Activated CD4-positive, alpha-beta T cell treated with anti-CD3 and anti-CD28 coated beads, Interleukin-2, amount 10 ng/mL, durations not matched to agents 7 days and 5 days (primary cell): ENCODE measurements at places on chromosomes 7 and 10. TPM values are rescaled to one million over a fixed set of nuclear protein-coding genes. Genes with fewer than 3 reads are reported as not detected.

The NACAD gene
- total RNA-seq = not detected

The SLC25A40 gene
- total RNA-seq = 55.7 TPM

- no peak overlapping the region for H3K27ac ChIP-seq
- no peaks in the 10 kb centered on the region for H3K36me3 ChIP-seq
- DNase-seq = no peak
- no peaks in the 10 kb centered on the region for H3K4me1 ChIP-seq
- H3K4me3 ChIP-seq = no peak overlapping the region
Measured at GRCh38 chr7:121945066-121945465, 72.1 kb downstream of the PTPRZ1 start.

DNA sequence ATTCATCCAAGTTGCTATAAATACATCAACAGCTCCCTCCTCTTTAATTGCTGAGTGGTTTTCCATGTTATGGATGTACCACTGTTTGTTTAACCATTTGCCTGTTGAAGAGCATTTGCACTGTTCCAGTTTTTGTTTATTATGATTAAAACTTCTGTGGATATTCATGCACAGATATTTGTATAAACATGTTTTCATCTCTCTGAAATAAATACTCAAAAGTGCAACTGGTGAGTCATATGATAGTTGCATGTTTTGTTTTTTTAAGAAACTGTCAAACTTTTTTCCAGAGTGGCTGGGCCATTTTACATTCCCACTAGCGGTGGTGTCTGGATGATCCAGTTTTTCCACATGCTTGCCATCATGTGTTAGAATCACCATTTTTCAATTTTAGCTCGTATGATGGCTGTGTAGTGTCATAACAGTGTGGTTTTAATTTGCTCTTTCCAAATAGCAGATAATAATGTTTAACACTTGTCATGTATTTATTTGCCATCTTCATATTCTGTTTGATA is 33.6 kb downstream of the MEOX2 start:
- H3K27ac ChIP-seq = no peak overlapping the region
- H3K27me3 ChIP-seq = no peaks in the 10 kb centered on the region
- DNase-seq = no peak
- H3K4me1 ChIP-seq = no peaks in the 10 kb centered on the region

The PSMC2 gene
- total RNA-seq = 139 TPM

DNA sequence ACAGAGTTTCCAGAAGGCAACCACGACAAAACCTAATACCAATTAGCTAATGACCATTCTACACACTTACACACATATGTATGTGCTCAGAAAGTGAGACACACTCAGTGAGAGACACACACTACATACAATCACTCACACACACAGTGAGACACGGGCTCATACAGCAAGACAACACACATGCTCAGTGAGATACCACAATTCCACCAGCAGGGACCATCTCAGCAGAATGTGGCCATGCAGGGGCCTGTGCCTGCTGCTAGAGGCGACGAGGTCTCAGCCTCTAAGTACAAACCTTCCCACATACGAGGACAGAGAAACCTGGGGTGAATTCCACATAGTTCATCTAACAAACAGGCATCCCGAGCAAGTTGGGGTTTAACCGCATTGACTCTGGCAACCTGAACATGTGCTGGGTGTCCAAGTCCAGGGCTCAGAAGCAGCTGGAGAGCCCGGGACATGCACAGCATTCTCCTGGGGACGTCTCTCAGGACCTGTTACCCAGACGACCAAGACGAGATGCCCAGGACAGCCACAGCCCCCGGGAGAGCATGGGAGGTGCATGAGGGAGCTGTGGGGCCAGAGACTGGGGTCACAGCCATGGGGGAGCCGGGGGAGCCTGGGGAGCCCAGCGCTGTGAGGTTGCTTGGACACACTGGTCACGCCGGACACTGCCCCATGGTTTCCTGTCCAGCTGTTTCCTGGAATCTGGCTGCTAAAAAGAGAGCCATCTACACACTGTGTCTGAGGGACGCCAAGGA is 523.6 kb downstream of the PTPRN2 start:
- no peaks in the 10 kb centered on the region for H3K4me1 ChIP-seq
- no peak for DNase-seq
- H3K4me3 ChIP-seq = no peak overlapping the region
- no peaks in the 10 kb centered on the region for H3K36me3 ChIP-seq
- no peak overlapping the region for H3K27ac ChIP-seq

The POP7 gene
- total RNA-seq = 39.9 TPM

The SPDYE18 gene
- total RNA-seq = 0.65 TPM

- H3K27me3 ChIP-seq = peaks cover 2% of the 10 kb centered on the region
- no peak overlapping the region for H3K27ac ChIP-seq
- no peak for DNase-seq
- no peak overlapping the region for H3K4me3 ChIP-seq
- H3K4me1 ChIP-seq = peaks cover 5% of the 10 kb centered on the region
Measured at GRCh38 chr7:129536323-129536722, 34.0 kb downstream of the SMKR1 start.

The ZNF777 gene
- 15.1 TPM for total RNA-seq

DNA sequence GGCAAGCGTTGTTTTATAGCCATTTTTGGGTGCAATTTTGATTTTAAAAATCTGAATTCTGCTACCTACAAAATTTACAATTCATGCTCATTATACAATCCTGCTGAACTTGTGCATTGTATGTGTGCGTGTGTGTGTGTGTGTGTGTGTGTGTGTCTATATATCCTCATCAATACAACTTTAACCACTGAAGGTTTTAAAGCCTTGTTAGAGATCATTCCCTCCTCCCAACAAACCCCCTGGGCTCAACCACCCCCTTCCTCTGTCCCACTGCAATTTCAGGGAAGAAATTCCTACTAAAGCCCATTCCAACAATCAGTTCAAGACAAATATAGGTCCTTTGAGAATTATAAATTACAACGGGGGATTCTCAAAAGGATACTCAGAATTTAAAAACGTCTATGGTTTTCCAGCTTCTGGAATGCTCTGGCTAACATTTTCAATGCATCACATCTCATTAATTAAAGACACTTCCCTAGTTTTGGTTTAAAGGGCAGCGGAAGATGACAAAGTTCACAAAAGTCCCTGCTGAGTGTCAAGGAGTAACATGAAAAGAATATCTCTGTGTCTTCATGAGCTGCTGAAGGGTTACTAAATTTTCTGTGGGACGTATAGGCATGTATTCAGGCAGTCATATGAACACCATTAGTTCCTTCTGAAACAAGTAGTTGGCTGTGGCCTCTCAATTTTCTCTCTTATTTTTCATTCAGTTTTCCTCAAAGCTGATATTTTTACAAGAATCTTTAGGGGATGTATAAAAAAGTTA is 889 bp upstream of the SEMA3A start:
- peaks cover 32% of the 10 kb centered on the region for H3K4me1 ChIP-seq
- H3K36me3 ChIP-seq = no peaks in the 10 kb centered on the region
- H3K27me3 ChIP-seq = peaks cover 6% of the 10 kb centered on the region
- no peak for DNase-seq
- peak overlapping the region; percentile 85 for H3K27ac ChIP-seq
- H3K4me3 ChIP-seq = peak overlapping the region; percentile 94

The MMRN2 gene
- total RNA-seq = not detected

The NPSR1 gene
- total RNA-seq = not detected

The SSMEM1 gene
- not detected for total RNA-seq

DNA sequence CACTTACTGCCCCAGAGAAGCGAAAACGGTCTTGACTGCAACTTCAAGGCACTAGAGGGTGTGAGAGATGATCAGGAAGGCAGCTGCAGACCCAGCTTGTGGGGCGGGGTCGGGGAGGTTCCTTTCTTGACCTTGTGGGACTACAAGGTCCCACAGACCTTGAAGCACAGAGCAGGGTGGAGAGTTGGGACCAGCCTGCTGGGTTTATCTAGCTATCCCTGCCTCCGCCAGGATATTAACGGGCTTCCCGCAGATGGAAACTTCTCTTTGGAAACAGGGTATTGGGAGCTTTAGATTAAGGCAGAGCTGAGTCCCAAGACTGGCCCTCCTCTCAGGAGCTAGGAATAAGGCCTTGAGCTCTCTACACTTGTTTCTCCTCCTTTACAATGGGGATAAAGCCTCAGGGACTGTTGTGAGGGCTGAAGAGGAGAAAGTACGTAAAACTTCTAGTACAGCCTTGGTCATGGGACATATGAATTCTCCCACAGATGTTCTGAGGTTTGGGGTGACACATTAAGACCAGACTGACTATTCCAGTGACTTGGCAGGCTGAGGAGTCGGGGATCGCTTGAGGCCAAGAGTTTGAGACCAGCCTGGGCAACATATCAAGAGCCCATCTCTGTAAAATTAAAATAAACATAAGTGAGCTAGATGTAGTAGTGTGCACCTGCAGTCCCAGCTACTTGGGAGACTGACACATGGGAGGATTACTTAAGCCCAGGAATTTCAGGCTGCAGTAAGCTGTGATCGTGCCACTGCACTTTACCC is 153.2 kb downstream of the CDH23 start:
- H3K27me3 ChIP-seq = no peaks in the 10 kb centered on the region
- H3K27ac ChIP-seq = no peak overlapping the region
- H3K4me1 ChIP-seq = no peaks in the 10 kb centered on the region
- no peak overlapping the region for H3K4me3 ChIP-seq
- no peaks in the 10 kb centered on the region for H3K36me3 ChIP-seq
- DNase-seq = no peak

DNA sequence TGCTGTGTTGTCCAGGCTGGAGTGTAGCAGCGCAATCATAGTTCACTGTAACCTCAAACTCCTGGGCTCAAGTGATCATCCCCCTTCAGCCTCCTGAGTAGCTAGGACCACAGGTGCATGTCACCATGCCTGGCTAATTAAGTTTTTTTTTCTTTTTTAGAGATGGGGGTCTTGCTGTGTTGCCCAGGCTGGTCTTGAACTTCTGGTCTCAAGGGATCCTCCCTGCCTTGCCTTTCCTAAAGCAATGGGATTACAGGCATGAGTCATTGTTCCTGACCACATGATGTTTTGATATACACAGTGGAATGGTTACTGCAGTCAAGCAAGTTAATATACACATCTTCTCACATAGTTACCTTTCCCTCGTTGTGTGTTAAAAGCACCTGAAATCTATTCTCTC is 140.3 kb downstream of the GPR85 start:
- no peaks in the 10 kb centered on the region for H3K4me1 ChIP-seq
- no peak for DNase-seq
- H3K27me3 ChIP-seq = peaks cover 26% of the 10 kb centered on the region
- no peak overlapping the region for H3K4me3 ChIP-seq

The IDI2 gene
- not detected for total RNA-seq

The CALML3 gene
- total RNA-seq = not detected

- peaks cover 1% of the 10 kb centered on the region for H3K36me3 ChIP-seq
- no peak overlapping the region for H3K27ac ChIP-seq
- H3K4me1 ChIP-seq = peaks cover 22% of the 10 kb centered on the region
- DNase-seq = peak; percentile 22
- H3K27me3 ChIP-seq = peaks cover 17% of the 10 kb centered on the region
Measured at GRCh38 chr10:33265621-33266020, 68.8 kb downstream of the NRP1 start.

- H3K27me3 ChIP-seq = no peaks in the 10 kb centered on the region
- DNase-seq = peak; percentile 54
- peaks cover 70% of the 10 kb centered on the region for H3K36me3 ChIP-seq
- peak overlapping the region; percentile 38 for H3K4me3 ChIP-seq
Measured at GRCh38 chr7:152144557-152145245, 119.2 kb downstream of the GALNT11 start.

GRCh38 chr7:127828843-127829500 is 177.0 kb downstream of the SND1 start:
- peaks cover 2% of the 10 kb centered on the region for H3K4me1 ChIP-seq

The GPR26 gene
- total RNA-seq = not detected

GRCh38 chr10:35306852-35307251 is 29.5 kb upstream of the CCNY start:
- H3K4me1 ChIP-seq = peaks cover 1% of the 10 kb centered on the region
- H3K4me3 ChIP-seq = no peak overlapping the region
- H3K36me3 ChIP-seq = no peaks in the 10 kb centered on the region
- H3K27me3 ChIP-seq = peaks cover 20% of the 10 kb centered on the region
- no peak for DNase-seq

GRCh38 chr10:113450046-113450804 is 102.6 kb upstream of the HABP2 start:
- no peak overlapping the region for H3K27ac ChIP-seq
- H3K4me3 ChIP-seq = no peak overlapping the region
- no peaks in the 10 kb centered on the region for H3K36me3 ChIP-seq
- H3K27me3 ChIP-seq = peaks cover 19% of the 10 kb centered on the region
- no peak for DNase-seq

DNA sequence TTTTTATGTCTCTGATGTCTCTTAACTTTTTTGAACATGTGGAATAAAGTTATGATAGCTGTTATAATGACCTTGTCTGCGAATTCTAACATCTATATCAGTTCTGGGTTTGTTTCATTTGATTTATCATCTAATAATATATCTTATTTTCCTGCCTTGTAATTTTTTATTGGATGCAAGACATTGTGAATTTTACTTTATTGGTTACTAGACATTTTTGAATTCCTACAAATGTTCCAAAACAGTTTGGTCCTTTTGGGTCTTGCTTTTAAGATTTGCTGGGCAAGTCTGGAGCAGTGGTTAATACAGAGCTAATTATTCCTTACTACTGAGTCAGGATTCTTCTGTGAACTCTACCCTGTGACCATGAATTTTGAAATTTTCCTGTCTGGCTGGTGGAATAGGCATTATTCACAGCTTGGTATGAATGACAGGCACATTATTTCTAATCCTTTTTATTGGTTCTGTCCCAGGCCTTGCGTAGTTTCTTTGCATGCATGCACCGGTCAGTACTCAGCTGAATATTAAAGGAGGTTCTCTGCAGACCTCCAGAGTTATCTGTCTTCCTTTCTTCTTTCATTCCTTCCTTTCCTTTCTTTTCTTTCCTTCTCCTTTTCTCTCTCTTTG is 9.0 kb downstream of the CUTC start:
- H3K36me3 ChIP-seq = peaks cover 75% of the 10 kb centered on the region
- DNase-seq = no peak
- H3K27ac ChIP-seq = no peak overlapping the region
- H3K4me3 ChIP-seq = no peak overlapping the region
- H3K27me3 ChIP-seq = no peaks in the 10 kb centered on the region

GRCh38 chr7:43540471-43540870 is 42.4 kb upstream of the STK17A start:
- DNase-seq = no peak
- H3K4me3 ChIP-seq = no peak overlapping the region
- H3K27ac ChIP-seq = no peak overlapping the region
- H3K27me3 ChIP-seq = peaks cover 14% of the 10 kb centered on the region

GRCh38 chr7:120052884-120053382 is 220.0 kb upstream of the KCND2 start:
- no peaks in the 10 kb centered on the region for H3K4me1 ChIP-seq
- H3K4me3 ChIP-seq = no peak overlapping the region
- H3K27ac ChIP-seq = no peak overlapping the region
- no peaks in the 10 kb centered on the region for H3K27me3 ChIP-seq
- no peaks in the 10 kb centered on the region for H3K36me3 ChIP-seq
- DNase-seq = no peak

GRCh38 chr10:96706331-96706853 is 13.9 kb downstream of the PIK3AP1 start:
- H3K27me3 ChIP-seq = no peaks in the 10 kb centered on the region
- no peak overlapping the region for H3K27ac ChIP-seq
- H3K36me3 ChIP-seq = no peaks in the 10 kb centered on the region
- no peak for DNase-seq

GRCh38 chr7:156376317-156376716 is 264.3 kb upstream of the RNF32 start:
- DNase-seq = no peak
- no peak overlapping the region for H3K27ac ChIP-seq
- no peaks in the 10 kb centered on the region for H3K4me1 ChIP-seq
- H3K27me3 ChIP-seq = peaks cover 2% of the 10 kb centered on the region

GRCh38 chr7:132519936-132520335 is 56.3 kb downstream of the PLXNA4 start:
- H3K4me1 ChIP-seq = peaks cover 18% of the 10 kb centered on the region
- no peak for DNase-seq
- H3K27me3 ChIP-seq = no peaks in the 10 kb centered on the region
- no peak overlapping the region for H3K4me3 ChIP-seq
- no peak overlapping the region for H3K27ac ChIP-seq
- peaks cover 20% of the 10 kb centered on the region for H3K36me3 ChIP-seq

The CH25H gene
- not detected for total RNA-seq

The JCAD gene
- total RNA-seq = 0.12 TPM
